GM04504 (cell line): ENCODE measurements at places on chromosomes 3 and 15.

DNA sequence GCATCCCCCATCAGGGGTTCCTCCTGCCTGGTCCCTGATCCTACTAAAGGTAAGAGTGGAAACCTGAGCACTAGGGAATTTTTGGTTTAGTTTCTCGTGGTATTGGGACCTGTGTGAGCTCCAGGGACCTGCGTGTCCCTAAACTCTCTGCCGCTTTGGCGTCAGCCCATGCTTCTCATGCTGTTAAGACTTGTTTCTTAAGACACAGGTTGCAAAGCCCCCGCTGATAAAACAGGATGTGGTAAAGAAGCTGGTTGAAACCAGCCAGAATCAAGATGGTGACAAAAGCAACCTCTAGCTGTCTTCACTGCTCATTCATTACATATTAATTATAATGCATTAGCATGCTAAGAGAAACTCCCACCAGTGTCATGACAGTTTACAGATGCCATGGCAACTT is 64.6 kb downstream of the LYZL4 start:
- DNase-seq = no peak

DNA sequence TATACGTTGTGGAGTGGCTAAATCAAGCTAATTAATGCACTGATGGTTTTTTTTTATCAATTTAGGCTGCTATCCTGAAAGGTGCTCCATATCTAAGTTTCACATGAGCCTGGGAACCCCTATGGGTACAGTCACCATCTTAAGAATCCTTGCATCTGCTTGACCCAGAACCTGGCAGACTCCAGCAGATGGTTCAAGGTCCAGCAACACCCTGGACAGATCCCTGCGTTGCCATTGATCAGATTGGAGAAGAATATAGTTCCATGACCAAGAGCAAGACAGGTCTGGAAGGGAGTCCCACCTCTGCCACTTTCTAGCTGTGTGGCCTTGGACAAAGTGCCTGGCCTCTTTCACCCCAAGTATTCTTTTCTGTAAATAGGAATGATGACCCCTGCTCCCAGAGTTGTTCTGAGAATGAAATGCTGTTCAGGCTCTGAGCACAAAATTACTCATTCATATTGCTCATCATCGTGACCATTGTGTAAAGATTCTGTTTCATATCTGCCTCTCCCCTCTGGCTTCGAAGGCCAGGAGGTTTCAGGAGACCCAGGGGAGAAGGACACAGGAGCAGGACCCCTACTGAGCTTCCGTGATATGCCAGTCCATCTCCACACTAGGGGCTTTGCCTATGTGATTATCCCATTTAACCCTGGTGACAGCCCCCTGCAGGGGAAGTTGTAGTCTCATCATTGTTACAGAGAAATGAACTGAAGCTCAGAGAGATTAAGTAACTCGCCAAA is 30.0 kb upstream of the TSEN2 start:
- DNase-seq = no peak

GRCh38 chr3:180802837-180803236 is 109.6 kb upstream of the FXR1 start:
- no peak for DNase-seq

GRCh38 chr3:54192026-54192425 is 69.7 kb downstream of the CACNA2D3 start:
- DNase-seq = no peak

DNA sequence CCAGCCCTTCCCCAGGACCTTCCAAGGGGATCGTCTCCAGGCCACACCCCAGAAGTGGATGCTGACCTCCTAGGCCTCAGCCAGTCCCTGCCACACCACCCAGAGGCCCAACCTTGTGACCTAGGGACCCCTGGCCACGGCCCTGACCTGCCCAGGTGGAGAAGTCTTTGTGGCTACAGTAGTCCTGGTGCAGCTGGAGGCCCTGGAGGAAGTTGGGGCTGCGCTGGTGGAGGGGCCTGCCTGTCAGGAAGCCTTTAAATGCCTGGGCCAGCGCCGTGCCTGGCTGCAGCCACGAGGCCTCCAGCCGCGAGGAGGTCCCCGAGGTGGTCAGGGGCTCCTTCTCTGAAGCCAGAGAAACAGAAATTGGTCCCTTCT is 23.4 kb downstream of the PLA2G4D start:
- no peak for DNase-seq

- peak; percentile 21 for DNase-seq
Measured at GRCh38 chr15:45862034-45862433, 227.2 kb downstream of the SQOR start.

DNA sequence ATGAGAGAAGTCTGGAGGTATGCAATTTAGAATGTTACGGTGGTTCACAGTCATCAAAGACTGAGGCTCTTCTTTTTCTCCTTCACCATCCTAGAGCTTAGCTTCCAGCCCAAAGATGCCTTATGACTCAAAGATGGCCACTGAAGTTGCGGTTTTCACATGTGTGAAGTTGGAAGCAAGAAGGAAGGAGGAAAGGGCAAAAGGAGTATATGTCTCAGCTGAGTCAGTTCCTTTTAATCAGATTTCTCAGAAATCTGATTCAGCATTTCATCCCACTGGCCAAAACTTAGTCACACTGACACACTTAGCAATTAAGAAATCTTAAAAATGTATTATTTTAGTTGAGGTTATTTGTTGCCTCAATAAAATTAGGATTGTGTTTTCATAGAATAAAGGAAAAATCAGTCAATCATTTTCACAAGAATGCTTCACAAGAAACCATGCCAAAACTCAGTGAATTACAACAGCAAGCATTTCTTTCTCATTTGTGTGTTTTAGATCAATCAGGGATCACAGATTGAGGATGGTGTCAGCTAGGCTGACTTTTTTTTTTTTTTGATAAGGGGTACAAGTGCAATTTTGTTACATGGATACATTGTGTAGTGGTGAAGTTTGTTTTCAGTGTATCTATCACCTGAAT is 211.1 kb upstream of the GADL1 start:
- peak; percentile 90 for DNase-seq

GRCh38 chr3:56839784-56840715 is 38.3 kb upstream of the ARHGEF3 start:
- peak; percentile 27 for DNase-seq

- DNase-seq = no peak
Measured at GRCh38 chr3:23682646-23683045, 123.1 kb upstream of the UBE2E1 start.

DNA sequence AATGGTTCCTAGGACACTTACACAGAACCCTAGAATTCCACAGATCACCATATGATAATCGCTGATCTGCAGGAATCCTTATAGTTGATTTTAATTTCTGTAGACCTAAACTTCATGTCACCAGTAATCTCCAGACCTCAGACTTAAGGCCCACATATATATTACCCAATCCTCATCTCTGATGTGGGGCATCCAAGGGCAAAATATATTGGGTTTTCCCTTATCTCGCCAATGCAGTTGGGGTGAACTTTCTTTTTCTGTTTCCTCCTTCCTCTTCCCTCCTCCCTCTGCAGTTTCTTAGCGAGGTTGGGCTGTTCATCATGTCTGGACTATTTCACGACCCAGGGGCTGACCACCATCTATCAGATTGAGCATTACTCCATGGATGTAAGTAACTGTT is 230.2 kb downstream of the P3H2 start:
- no peak for DNase-seq

DNA sequence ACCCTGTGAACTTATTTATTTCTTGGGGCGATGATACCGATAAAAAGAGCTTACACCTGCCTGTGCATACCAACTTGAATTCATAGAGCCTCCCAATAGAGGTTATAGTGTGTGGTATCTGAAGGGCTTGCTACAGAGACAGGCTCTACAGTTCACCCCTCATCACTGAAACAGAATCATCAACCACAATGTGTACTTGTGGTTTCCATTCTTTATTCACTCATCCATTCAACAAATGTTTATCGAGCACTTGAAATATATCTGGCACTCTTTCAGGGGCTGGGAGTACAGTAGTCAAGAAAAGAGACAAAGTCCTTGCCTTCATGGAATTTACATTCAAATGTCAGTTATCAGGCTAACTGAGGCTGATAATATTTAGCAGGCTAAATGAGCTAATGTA is 134.4 kb upstream of the SKOR1 start:
- DNase-seq = no peak

DNA sequence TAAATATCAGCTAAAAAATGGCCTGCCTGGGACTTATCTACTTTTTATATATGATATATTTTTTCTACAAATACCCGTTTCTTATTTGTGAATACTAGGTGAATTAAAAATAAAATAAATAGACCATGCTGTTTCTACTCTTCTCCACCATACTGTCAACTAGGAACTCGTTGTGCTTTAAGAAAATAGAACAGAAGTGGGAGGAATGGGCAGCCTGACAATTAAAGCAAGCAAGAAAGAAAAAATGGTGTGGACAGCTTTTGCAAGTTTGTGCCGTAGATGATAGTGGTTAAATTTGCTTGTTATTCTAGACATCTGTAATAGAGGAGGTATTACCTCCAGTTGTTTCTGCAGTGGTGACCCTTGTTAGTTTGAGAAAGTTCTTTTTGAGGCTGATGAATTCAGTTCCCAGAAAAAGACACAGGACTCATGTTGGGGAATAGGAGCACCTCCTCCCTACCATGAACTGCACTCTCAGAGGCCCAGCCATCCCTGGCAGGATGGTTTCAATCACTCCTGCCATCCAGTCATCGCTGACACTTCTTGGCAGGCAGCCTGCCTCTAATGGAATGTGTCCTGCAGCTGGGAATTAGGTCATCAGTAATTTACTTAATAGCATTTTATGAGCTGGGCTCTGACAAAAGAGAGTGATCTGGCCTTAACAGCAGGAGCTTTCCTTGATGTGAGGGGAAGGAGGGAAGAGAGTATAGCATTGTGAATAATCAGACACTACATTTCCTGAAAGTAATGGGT is 105.0 kb upstream of the GAP43 start:
- DNase-seq = peak; percentile 52

GRCh38 chr3:160114355-160114995 is 110.7 kb upstream of the C3orf80 start:
- no peak for DNase-seq

GRCh38 chr3:105094588-105094987 is 272.1 kb upstream of the ALCAM start:
- no peak for DNase-seq

DNA sequence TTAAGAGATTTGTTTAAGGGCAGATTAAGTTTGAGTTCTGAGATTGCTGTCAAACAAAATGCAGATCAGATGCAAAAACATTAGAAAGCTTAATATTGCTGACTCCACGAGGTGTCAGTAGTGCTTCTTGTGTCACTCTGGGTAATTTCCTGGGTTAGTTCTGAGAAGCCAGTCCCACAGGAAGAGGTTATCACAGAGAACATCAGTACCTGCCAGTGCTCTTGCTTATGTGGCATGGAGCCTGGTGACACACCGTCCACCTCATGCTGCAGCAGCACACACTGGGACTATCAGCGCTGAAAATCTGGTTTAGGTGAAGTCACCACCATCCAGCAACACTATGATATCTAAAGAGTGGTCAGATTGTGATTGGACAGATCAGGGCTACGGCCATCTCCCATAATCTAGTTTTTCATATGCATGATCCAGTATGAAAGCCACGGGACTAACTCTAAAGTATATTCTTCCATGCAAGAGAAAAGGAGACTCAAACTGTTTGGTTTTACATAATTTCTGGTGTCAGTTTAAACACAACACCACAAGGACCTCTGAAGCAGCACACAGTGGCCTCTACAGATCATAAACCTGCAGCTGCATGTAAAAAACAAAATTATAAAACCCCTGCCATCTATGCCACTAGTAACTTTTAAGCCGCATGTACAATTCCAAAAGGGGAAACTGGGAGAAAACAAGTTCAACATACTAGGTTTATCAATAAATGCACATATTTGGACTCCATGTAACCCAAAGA is 36.1 kb upstream of the MYO5C start:
- DNase-seq = no peak

DNA sequence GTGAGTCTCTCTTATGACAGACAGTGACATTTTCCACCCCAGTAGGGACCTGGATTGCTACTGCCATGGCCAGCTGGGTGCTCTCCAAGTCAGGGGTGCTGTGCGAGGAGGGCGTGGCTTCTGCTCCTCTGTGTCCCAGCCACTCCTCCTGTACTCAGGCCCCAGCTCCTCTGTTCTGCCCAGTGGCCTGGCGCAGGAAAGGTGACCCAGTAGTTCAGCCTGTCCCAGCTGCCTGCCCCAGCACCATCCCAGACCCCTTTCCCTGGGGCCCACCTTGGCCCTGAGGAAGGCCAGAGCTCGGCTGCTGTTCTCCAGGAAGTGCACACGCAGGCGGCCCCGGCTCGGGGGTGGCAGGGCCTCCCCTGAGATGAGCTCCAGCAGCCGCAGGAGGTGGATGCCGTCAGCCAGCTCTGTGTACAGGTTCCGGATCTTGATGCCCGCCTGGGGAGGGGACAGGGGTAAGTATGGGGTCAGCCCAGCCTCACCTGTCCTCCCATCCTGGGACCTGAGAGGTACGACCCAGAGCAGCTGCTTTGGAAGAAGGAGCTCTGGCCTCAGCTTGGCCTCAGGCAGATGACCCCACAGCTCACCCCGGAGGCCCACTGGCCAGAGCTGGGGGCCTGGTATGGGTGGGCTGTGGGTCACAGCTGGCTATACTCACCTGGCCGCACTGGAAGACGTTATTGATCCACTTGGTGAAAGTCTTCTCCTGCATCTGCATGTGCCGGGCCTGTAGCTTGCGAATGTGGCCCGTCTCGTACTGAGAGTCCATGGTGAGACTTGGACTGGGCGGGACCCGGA is 1.0 kb downstream of the SPTBN5 start:
- DNase-seq = no peak

DNA sequence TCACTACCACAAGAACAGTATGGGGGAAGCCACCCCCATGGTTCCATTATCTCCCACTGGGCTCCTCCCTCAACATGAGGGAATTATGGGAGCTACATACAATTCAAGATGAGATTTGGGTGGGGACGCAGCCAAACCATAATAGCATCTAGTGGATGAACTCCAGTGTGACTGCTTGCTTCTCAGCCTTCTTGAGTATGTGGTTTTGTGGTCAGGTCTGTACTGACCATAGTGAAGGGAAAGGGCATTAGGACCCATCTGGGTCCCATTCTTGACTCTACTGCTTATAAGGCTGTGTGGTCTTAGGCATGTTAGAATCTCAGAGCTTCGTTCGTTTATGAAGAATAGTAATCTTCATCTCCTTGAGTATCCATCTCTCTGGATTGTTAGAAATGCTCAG is 81.4 kb downstream of the CGNL1 start:
- DNase-seq = no peak

GRCh38 chr3:44355362-44356033 is 16.9 kb downstream of the TCAIM start:
- DNase-seq = peak; percentile 50

GRCh38 chr3:133948131-133948810 is 52.6 kb upstream of the RAB6B start:
- DNase-seq = no peak

DNA sequence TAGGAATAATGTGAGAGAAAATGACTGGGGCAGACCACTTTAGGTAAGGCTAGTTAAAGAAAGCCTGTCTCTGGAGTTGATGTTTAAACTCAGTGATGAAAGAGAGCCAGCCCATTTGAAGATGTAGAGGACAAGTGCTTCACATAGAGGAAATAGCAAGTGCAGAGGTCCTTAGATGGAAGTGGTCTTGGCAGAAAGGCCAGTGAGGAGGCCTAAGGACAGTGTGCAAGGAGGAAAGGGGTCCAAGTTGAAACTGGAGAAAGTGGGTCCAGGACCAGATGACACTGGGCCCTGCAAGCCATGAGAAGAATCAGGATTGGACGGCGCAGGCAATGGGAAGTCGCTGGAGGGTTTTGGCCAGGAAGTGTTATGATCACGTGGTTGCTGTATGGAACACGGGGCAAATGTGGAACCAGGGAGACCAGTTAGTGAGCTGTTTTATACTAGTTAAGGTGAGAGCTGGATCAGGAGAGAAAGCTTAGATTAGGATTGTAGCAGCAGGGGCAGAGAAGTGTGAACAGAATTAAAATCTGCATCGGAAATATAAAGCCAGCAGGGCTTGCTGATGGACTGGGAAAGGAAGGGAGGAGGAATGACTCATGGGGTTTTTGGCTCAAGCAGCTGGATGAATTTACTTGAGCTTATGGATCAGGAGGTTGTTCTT is 48.0 kb upstream of the SCAANT1 start:
- peak; percentile 43 for DNase-seq
